ENCODE measurements at places on chromosomes 5 and 9.

DNA sequence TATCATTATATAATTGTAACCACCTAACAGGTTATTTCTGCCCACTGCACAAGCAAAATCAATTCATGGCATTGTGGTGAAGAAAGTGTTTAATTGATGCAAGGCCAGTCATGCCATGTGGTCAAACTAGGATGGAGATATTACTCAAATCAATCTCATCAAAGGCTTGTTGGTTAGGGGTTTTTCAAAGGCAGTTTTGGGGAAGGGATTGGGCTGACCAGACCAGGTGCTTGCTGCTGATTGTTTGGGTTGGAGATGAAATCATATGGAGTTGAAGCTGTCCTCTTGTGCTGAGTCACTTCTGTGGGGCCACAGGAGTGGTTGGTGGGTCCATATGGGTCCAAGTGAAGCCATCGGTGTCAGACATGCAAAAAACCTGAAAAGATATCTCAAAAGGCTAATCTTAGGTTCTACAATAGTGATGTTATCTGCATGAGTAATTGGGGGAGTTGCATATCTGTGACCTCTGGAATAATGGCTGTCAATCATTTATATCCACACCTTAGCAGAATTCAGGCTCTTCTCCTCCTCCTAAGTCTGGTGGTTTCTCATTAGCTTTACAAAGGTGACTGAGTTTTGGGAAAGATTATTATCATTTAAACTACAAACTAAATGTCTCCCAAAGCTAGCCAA lies 44.9 kb downstream of the HMGCS1 start:
- DNase-seq, result no peak

- no peak for DNase-seq
Observed at GRCh38 chr9:72794946-72795345, 157.9 kb downstream of the ALDH1A1 start.

- DNase-seq, result peak; percentile 69
Observed at GRCh38 chr5:72244862-72245371, 75.1 kb downstream of the MRPS27 start.

DNA sequence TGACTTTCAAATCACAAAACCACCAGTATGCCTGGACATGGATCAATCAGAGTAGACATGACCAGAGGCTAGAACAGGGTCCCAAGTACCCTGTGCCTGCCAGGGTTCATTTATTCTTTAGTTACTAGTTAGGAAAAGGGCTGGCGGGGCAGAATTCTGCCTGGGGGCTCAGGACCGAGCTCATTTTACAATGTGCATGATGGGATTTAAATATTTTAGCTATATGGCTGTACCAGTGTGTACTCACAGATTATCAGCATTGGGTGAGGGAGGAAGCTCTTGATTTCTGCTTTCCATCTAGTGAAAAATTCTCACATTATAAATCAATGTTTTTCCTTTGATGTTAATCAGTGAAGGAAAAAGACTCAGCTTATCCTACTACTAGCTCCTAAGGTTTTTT lies 1511.1 kb downstream of the EFNA5 start:
- no peak for DNase-seq

- DNase-seq, result no peak
Observed at GRCh38 chr9:84330246-84330645, 10.3 kb downstream of the SLC28A3 start.

- no peak for DNase-seq
Observed at GRCh38 chr5:147321569-147321968, 86.7 kb downstream of the STK32A start.

DNA sequence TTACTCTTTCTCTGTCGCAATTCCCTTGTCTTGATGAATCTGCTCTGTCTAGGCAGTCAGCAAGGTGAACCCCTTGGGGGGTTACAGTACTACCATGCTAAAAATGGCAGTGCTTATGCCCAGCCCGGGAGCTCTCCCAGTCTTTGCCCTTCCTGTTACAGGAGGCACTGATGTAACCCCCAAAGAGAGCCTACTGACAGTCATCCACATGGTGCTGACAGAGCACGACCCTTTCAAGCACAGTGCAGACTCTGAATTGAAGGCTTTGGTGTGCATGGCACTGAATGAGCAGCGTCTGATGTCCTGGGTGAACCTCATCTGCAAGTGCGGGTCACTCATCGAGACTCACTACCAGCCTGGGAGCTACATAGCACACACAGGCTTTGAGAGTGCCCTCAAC lies 34.5 kb upstream of the SLC36A2 start:
- DNase-seq, result no peak

GRCh38 chr5:53820802-53821171 lies 260.3 kb downstream of the NDUFS4 start:
- DNase-seq, result no peak

DNA sequence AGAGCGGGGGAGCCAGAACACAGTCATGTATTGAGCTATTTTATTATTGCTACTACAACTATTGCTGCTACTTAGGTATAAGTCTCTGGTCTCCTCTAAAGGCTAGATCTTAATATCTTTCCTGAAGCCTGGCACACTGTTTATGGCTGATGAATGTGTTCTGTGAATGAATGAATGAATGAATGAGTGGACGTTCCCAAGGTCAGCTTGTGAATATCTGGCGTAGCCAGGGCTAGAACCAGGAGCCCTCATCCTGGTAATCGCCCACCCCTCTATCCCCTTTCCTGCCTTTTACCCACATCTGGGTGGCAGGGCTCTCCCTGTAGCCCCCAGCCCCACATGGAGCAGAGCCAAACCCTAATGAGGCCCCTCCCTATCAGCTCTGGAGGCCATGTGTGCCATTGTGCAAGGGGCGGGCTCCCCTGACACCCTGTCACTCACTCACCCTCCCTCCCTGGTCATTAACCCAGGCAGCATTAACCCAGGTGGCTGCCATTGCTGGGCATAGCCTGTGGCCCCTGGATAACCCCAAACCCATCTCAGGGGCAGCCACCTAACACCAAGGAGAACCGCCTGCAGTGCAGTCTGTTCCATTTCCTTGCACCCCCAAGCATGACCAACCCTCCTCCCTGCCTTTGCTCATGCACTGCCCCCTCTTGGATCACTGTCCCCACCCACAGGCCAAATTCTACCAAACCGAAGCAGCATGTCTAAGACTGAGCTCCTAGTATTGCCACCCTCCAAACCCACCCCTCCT lies 2.0 kb upstream of the AKNA start:
- DNase-seq, result no peak

- DNase-seq, result peak; percentile 100
Observed at GRCh38 chr5:109409844-109410388, at the start of gene PJA2. TSS of gene PJA2 (minus strand) at chr5:109409974. CDS start at chr5:109383433, 26,541 bp downstream.

DNA sequence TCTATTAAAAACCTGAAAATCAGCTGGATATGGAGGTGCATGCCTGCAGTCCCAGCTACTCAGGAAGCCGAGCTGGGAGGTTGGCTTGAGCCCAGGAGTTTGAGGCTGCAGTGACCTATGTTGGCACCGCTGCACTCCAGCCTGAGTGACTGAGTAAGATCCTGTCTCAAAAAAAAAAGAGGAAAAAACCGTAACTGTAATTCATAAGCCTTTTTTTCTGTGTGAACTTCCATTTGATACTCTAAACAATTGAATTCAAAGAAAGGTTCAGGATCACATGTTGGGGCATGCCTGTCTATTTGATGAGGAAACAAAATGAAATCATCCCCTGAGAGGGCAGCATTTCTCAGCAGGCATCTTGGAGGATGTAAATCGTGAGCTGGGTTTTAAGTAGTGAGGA lies 38.8 kb downstream of the ITGA2 start:
- DNase-seq, result peak; percentile 70

- DNase-seq, result peak; percentile 50
Observed at GRCh38 chr5:180070756-180071530, 616 bp downstream of the RNF130 start.

- DNase-seq, result no peak
Observed at GRCh38 chr9:5566054-5566618, 55.8 kb downstream of the PDCD1LG2 start.

GRCh38 chr9:124766326-124766725 lies 4.8 kb downstream of the NR6A1 start:
- DNase-seq, result no peak

DNA sequence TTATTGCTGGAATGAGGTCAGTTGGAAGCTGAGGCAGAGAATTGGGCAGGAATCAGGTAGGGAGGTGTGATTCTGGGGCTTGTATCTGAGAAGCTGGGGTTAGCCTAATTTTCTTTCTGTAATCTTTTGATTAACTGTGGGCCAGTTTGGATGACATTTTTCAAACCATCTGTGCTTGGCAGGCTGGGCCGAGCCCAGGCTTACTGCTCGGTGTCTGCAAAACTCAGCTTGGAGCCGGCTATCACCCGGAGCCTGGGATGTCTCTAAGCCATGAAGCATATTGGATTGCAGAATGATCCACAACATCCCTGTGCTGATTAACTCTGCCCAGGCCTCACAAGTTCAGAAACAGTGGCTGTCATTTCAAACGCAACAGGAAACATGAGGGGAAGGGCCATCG lies 26.5 kb downstream of the KCNMB1 start:
- DNase-seq, result no peak

- peak; percentile 73 for DNase-seq
Observed at GRCh38 chr5:69512740-69513260, 20.2 kb downstream of the OCLN start.

- no peak for DNase-seq
Observed at GRCh38 chr9:115024925-115025535, 92.9 kb downstream of the TNC start.

DNA sequence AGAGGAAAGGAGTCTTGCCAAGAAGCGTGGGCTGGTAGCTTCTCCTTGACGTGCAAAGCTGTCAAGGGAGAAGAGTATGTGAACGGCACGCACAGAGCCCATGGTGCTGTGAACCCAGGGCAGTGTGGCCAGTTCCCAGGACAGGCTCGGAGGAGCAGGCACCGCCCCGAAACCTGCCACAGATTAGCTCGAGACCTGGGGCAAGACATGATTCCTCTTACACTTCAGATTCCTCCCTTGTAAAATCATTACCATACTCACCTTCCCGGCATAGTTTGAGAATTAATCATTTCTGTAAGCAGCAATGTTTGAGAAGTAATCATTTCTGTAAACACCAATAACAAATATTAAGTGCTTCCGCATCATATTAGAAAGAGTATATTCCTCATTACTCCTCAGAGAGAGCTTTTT lies 19.9 kb downstream of the GOLM1 start:
- no peak for DNase-seq

GRCh38 chr5:168653626-168654025 lies 74.5 kb upstream of the PANK3 start:
- no peak for DNase-seq

- DNase-seq, result no peak
Observed at GRCh38 chr5:41420492-41421067, 89.8 kb downstream of the PLCXD3 start.

DNA sequence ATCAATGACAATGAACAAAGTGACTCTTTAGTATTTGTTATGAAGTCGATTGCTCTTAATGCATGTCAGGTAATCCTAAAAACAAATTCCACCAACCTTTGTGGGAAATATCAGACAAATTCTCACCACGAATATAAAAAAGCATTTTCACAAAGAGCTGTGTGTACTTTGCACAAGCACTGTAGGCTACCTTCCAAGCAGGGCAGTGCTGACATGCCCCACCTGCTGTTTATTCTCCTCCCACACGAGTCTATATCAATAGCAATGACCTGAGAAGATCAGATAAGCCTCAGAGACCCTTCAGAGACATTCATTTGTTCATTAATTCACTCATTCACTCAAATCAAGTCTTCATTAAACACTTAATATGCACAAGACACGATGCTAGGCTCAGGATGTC lies 469.1 kb downstream of the ZSWIM6 start:
- no peak for DNase-seq

- no peak for DNase-seq
Observed at GRCh38 chr9:117825609-117826347, 121.6 kb downstream of the TLR4 start.

GRCh38 chr5:178309271-178310013 lies 76.8 kb upstream of the PHYKPL start:
- DNase-seq, result no peak

GRCh38 chr9:94083384-94083783 lies 880 bp upstream of the PTPDC1 start:
- no peak for DNase-seq

- no peak for DNase-seq
Observed at GRCh38 chr5:90084342-90084741, 325.2 kb downstream of the CETN3 start.

DNA sequence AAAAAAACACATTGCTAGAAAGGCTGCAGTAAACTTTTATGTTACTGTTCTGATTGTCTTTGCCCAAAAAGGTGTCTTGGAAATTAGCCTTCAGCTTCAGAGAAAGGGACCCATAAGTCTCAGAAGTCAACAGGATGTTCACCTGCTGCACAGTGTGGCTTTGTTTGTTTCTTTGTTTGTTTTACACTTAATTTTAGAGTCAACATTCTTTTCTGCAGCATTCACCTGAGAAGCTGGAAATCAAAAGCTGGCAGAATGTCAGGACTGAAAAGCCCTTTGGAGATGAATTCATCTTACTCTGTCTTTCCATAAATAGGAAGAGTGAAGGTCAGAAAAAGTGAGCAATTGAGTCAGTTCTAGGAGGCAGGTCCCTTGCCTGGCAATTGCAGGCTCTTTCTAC lies 170.0 kb downstream of the PAPPA start:
- DNase-seq, result no peak

GRCh38 chr9:23586906-23587305 lies 239.1 kb downstream of the ELAVL2 start:
- DNase-seq, result no peak

DNA sequence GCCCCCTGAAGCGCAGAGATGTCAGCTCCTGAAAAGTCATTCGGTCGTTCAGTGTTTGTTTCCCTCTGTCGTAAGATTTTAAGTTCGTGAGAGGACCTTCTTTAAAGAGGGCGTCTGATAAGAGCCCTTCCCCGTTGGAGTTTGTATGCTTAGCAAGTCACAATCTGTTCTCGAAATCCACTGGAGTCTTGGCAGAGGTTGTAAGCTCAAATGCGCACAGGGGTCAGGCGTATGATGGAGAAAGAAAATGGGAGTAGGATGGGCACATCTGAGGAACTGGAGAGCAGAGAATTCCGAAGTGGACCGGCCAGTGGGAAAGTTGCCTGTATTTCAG lies 710 bp downstream of the HSD17B4 start:
- peak; percentile 38 for DNase-seq

DNA sequence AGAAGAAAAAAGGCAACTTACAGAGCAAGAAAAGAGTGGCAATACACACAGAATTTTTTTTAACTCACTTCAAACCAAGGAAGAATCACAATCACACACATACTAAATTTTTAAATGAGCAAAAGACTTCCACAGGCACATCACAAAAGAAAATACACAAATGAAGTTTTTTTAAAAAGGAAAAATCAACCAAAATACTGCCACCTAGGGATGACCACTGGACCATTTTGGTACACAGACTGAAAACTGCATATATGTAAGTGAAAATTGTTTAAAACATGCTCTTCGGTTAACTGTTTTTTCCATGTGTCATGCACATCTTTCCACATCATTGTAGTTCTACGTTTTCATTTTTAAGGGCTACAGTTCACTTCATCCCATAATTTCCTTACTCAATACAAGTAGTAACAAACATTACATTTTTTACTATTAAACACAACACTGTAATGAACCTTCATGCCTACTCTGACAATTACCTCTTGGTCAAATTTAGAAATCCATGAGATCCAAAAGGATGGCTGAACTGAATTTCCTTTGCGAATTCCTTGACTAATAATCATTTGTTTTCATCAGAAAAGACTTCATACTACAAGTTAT lies 79.0 kb downstream of the FBXW11 start:
- DNase-seq, result peak; percentile 14

GRCh38 chr5:106833517-106833916 lies 837.2 kb downstream of the EFNA5 start:
- DNase-seq, result no peak
